Activated naive CD4-positive, alpha-beta T cell treated with anti-CD3 and anti-CD28 coated beads, Interleukin-2, amount 10 ng/mL, durations not matched to agents 5 hours and 36 hours (primary cell): ENCODE measurements at places on chromosomes 6 and 20. TPM values are rescaled to one million over a fixed set of nuclear protein-coding genes. Genes with fewer than 3 reads are reported as not detected.

The SOX18 gene
- total RNA-seq: 0.28 TPM

The PROKR2 gene
- total RNA-seq: not detected

The SNAP25 gene
- not detected for total RNA-seq

The ABHD16B gene
- 0.13 TPM for total RNA-seq

The CDH4 gene
- 0.07 TPM for total RNA-seq

The ULBP3 gene
- 1.7 TPM for total RNA-seq

The CLPSL2 gene
- total RNA-seq: not detected

The KCNB1 gene
- 0.02 TPM for total RNA-seq

The IYD gene
- total RNA-seq: not detected

The C6orf58 gene
- not detected for total RNA-seq

The GGTLC1 gene
- total RNA-seq: not detected

The CST2 gene
- not detected for total RNA-seq

The POU5F1 gene
- not detected for total RNA-seq

The LY6G6D gene
- not detected for total RNA-seq

The KIF13A gene
- not detected for total RNA-seq

The ZNF334 gene
- 0.46 TPM for total RNA-seq

The MAP1LC3A gene
- total RNA-seq: 1.5 TPM

The PSORS1C2 gene
- not detected for total RNA-seq

The SLA2 gene
- total RNA-seq: 65.7 TPM

The HTR1B gene
- not detected for total RNA-seq
